ENCODE measurements at places on chromosomes 7 and 10. TPM values are rescaled to one million over a fixed set of nuclear protein-coding genes. Genes with fewer than 3 reads are reported as not detected.

The PAPOLB gene
- not detected for total RNA-seq

DNA sequence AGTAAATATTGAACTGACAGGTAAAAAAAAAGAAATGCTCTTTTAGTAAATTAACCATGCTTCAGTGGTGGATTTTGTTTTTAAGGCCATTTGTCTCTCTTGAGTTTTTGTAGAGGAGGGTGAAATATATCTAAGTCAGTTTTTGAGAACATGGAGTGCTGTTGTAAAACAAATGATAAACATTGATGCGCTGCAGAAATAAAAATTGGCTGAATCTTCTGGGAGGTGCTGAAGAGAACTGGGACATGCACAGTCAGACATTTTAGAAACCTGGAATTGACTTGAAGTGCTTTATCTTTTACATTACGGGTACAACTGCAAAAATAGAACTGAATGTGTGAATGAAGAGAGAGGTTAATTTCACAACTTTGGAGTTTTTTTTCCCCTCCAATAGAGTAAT is 203.0 kb upstream of the HDAC9 start:
- DNase-seq: no peak

- DNase-seq: no peak
Measured at GRCh38 chr10:79399223-79399831, 46.1 kb downstream of the ZCCHC24 start.

DNA sequence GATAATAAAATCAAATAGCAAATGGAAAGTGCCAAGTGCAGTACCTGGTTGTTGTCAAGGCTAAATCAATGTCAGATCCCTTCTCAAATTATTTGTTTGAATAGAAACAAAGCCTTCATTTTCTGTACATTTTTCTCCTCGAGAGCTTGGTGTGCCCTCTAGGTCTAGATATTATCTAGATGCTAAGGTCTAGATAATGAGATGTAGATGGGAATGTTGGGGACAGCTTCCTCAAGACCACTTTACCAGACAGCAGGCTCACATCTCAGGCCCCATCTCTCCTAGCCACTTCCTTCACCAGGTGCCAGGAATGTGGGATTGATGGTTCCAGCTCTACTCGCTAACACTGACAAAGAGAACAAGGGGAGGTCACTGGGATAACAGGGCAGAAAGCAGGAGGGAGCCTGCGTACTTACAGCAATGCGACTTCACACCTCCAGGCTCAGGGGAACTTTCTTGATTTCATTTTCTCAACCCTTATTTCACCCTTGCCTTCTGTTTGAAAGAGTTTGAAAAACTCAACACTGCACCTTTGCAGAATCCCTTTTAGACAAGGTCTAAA is 451.4 kb upstream of the VSTM2A start:
- no peak for DNase-seq

GRCh38 chr7:35797311-35797710 is 3.5 kb upstream of the SEPTIN7 start:
- no peak for DNase-seq

DNA sequence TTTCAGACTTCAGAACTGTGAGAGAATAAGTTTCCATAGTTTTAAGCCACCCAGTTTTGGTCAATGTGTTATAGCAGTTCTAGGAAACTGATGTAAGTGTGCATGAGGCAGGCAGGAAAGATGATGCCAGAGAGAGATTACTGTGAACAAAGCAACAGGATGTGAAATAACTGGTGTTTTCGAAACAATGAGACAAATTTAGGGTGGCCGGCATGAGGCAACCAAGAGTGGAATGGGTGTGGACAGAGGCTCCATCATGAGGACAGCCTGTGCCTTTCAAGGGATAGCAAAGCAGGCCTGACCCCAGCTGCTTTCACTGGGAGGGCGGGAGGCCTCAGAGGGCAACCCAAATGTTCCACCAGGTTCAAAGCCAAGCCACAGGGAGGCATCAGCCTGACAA is 67.3 kb upstream of the UCN3 start:
- peak; percentile 66 for DNase-seq

The NKX6-2 gene
- not detected for total RNA-seq

The GLI3 gene
- total RNA-seq: 0.24 TPM

DNA sequence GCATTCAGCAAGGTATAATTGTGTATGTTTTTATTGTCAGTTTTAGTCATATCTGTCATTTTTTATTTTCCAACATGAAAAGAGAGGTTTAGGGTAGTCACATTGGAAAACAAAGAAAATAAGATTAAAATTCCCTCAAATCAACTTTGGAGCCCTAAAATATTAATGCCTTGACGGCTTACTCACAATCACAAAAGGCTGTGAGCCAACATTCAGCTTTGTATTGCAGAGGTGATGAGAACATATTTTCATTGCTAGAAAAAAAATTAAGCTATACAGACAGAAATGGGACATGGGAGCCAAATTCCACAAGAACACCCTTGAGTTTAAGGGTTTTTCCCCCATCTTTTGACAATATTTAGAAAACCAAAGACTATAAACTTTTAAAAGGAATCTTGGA is 30.2 kb downstream of the CALD1 start:
- DNase-seq: no peak

DNA sequence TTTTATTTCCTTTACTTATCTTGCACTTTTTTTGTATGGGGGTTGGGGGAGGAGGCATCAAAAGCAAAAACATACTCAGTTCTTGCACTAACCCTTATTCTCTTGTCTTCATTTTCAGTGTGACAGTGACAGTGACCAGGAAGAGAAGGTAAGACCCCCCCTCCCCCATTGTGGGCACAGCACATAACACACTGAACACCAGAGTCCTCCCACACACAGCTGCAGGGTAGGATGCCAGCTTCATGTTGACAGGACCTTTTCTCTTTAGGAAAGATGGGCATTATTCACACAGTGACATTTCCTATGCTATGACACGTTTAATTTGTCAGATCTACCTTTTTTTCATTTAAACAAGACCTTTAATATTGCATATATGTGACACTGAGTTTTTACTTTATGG is 696.3 kb upstream of the GALNT17 start:
- DNase-seq: no peak

The ZNF488 gene
- 0.93 TPM for total RNA-seq

GRCh38 chr7:112882991-112883390 is 92.8 kb upstream of the TMEM168 start:
- no peak for DNase-seq

The SFTPD gene
- not detected for total RNA-seq

The PLAU gene
- 0.26 TPM for total RNA-seq

The COL26A1 gene
- not detected for total RNA-seq

The DNAH11 gene
- 0.02 TPM for total RNA-seq

GRCh38 chr10:5428133-5428532 is 15.8 kb downstream of the NET1 start:
- DNase-seq: no peak

DNA sequence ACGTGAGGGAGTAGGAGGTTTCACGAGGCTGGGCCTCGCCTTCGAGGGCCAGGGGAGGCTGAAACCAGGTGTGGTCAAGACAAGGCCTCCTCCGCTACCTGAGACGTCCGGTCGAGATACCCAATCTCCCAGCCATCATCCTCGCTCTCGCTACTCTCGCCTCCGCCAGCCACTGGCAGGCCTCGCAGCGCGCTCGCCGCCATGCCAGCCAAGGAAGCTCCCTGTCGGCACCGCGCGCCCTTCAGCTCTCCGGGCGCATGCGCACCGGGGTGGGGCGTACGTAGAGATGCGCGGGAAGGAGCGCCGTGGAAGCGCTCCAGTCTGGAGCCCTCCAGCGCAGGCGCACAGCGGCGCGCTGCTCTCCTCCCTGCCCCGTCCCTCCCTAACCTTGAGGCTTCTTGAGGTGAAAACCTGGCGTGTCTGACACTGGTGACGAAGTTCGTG is at the start of gene ASZ1:
Gene ASZ1, minus strand, starts transcription at position 236 of the 444 bp plus-strand sequence. Its CDS starts 33 bp downstream, at position 203.
- DNase-seq: no peak

DNA sequence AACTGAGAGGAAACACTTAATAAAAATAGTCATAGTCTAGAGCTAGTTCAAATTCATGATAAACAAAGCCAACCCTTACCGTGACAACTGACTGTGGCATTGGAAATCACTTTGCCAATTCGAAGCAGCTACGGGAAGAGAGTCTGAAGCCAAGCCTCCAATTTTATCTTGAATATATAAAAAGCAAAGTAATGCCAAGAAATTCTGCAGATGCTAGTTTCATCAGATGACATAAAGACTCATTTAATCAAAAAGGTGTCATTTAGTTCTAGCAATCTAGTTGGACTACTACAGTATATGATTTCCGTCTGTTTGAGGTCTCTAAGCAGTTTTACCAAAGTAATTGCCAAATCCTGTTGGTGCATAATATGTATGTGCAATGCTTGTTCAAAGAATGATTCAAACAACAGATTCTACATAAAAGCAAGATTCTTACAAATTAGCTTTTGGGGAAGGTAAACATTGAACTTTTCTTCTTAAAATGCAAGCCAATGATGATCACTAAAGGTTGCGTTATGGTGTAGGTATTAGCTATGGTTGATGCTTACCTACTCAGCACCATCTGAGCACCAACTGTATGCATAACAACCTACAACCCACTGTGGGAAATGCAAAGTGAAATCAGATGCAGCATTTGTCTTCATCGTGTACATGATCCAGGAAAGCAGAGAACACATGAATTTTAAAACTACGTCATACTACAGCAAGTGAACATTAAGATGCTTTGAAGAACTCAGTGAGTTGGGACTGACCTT is 2.8 kb downstream of the FAM171A1 start:
- DNase-seq: no peak

The MMRN2 gene
- not detected for total RNA-seq

- no peak for DNase-seq
Measured at GRCh38 chr10:10911471-10911921, 106.2 kb upstream of the CELF2 start.

DNA sequence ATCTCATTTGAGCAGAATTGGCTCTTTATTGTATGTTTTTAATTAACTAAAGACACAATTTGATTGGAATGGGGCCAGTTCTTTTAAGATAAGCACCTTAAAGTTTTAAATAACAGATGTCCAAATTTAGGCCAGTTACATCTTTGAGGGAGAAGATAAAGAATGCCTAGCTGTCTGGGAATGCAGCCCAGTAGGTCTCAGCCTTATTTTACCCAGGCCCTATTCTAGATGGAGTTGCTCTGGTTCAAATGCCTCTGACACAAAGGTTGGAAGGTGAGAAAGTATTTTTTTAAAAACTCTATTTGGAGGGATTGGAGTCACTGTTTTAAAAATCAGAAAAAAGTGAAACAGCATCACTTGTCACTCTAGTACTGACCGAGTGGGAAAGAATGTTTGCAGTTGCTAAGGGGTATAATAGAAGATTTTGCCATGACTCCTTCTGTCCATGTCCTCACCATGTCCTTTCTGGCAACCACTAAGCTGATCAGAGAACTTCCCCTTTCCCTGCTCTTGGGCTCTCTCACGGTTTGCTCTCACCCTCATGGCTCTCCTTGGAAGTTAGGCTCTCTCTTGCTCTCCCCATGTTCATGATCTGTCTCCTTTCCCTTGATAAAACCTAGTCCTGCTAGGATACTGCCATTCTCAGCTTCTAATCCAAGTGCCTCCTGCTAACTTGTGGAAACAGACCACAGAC is 238.2 kb upstream of the AGK start:
- DNase-seq: no peak

GRCh38 chr7:96169439-96169838 is 152.5 kb downstream of the SLC25A13 start:
- DNase-seq: no peak

GRCh38 chr7:130070861-130071622 is 708 bp downstream of the KLHDC10 start:
- DNase-seq: no peak

The PIP gene
- not detected for total RNA-seq

GRCh38 chr7:131222171-131222570 is 105.5 kb upstream of the MKLN1 start:
- no peak for DNase-seq

- DNase-seq: no peak
Measured at GRCh38 chr7:4884164-4884563, 648 bp upstream of the RADIL start.

- no peak for DNase-seq
Measured at GRCh38 chr7:130386876-130387275, 6.6 kb downstream of the CPA1 start.

GRCh38 chr10:95241533-95241932 is 47.5 kb downstream of the ACSM6 start:
- DNase-seq: no peak

DNA sequence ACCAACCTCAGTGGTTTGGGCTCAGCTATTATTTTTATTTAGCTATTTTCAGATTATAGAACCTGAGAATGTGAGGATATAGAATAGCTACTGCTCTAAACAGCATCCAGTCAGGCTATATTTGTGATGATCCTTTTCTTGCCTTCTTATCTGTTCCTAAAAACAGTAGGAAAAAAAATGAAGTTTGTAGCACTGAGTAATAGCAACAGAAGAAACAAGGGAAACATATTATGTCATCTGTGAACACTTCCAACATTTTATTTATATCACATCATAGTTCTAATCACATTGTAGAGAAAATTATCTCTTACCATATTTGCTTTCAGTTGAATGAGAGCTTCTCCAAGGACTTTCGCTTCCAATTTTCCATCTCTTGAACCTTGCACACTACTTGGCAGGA is 229.6 kb upstream of the PTPRZ1 start:
- no peak for DNase-seq

- peak; percentile 44 for DNase-seq
Measured at GRCh38 chr7:131945313-131945911, 389.0 kb upstream of the PODXL start.

- no peak for DNase-seq
Measured at GRCh38 chr7:44265728-44266127, 59.7 kb downstream of the CAMK2B start.

- no peak for DNase-seq
Measured at GRCh38 chr7:80876894-80877414, 41.9 kb downstream of the SEMA3C start.

DNA sequence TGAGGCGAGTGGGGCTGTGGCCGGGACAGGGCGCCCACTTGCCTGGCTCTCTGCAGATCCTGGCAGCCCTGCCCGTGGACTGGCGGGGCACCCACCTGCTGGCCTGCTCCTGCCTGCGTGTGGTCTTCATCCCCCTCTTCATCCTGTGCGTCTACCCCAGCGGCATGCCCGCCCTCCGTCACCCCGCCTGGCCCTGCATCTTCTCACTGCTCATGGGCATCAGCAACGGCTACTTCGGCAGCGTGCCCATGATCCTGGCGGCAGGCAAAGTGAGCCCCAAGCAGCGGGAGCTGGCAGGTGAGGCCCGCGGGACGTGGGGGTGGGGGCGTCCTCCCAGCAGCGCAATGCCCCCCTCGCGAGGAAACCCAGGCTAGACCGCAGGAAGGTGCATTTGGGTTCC is 17.6 kb downstream of the SLC29A4 start:
- no peak for DNase-seq

DNA sequence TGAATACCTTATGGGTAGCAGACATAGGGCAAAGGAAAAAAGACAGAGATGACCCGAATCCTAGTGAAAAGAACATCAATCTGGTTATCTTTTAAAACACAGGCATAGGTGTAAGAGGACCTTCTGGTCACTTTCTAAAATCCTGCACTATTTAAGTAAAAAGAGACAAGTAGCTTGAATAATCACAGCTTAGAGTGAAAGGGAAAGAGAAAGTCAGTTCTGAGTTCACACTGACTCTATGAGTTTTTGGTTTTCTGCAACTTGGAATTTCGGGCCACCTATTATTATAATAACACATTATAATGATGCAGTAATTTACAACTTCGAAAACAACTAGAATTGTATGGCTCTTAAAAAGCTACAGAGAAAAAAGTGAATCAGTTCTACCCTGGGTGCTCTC is 247.8 kb downstream of the DOCK4 start:
- DNase-seq: no peak
